ENCODE measurements at places on chromosomes 12 and 14.

DNA sequence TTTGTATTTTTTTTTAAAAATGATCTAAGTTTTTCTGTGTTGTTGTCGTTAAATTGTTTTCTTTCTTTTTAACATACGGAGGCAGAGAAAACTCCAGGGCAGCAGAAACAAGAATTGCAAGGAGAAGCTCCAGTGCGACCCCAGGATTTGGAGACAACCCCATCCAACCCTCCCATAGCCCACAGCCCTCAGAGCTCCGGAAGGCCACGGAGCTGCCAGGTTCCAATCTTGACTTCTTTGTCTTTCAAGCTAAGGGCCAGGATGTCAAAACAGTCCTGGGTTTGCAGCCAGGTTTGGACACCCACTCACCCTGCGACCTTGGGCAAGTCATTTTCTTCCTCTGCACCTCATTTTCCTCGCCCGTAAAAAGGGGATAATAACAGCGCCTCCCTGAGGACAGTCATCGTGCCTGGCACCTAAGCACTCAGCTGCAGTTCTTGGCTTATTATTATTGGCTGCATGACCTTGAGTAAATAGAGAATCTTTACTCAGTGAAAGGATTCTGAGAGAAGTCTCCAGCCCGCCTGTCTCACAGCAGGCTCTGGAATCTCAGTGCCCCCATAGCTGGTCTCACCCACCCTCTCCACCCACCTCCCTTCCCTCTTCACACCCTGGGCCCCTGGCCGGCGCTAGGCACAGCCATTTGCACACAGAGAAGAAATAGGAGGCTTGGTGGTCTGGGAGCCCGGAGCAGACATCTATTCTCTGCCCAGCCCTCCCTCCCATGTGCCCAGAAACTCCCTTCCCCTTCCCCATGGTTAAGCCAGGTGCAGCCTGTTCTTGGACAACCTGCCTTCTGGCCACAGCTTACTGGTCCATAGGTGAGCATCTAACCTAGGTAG, 79.4 kb upstream of the BCL11B start:
- no peak for DNase-seq

DNA sequence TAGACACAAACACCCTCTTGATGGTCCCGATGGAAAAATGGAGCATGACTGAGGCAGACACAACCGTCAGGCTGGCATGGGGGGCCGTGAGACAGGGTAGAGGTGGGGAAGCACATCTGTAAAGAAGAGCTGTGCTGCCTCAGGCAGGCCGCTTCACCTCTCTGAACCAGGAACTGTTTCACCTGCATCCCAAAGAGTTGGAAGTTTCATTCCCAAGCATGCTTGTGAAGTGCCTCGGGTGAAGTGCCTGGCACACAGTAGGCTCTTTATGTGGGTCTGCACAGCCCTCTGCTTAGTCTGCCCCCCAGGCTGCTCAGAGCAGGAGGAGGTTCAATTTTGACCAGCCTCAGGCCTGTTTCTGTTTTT, 685 bp upstream of the SERPINA1 start:
- DNase-seq: no peak

GRCh38 chr12:105704787-105705186, 374.3 kb downstream of the C12orf75 start:
- no peak for DNase-seq

- no peak for DNase-seq
These were observed 4.5 kb downstream of the ZNF605 start for GRCh38 chr12:132951649-132952048.

- DNase-seq: peak; percentile 69
These were observed 545 bp downstream of the PPFIA2 start for GRCh38 chr12:81758421-81759189.

- DNase-seq: no peak
These were observed 176.3 kb upstream of the FKBP4 start for GRCh38 chr12:2618291-2618995.
